ENCODE measurements at places on chromosomes 12 and 14.
A peak's percentile ranks its signal among the peaks of the same experiment; 100 is the strongest.

- no peak for DNase-seq
Observed at GRCh38 chr12:14984766-14985285, 12.0 kb downstream of the PDE6H start.

- no peak for DNase-seq
Observed at GRCh38 chr14:69106451-69106850, 46.5 kb downstream of the DCAF5 start.

GRCh38 chr14:56720703-56721460 is 89.4 kb downstream of the OTX2 start:
- no peak for DNase-seq

DNA sequence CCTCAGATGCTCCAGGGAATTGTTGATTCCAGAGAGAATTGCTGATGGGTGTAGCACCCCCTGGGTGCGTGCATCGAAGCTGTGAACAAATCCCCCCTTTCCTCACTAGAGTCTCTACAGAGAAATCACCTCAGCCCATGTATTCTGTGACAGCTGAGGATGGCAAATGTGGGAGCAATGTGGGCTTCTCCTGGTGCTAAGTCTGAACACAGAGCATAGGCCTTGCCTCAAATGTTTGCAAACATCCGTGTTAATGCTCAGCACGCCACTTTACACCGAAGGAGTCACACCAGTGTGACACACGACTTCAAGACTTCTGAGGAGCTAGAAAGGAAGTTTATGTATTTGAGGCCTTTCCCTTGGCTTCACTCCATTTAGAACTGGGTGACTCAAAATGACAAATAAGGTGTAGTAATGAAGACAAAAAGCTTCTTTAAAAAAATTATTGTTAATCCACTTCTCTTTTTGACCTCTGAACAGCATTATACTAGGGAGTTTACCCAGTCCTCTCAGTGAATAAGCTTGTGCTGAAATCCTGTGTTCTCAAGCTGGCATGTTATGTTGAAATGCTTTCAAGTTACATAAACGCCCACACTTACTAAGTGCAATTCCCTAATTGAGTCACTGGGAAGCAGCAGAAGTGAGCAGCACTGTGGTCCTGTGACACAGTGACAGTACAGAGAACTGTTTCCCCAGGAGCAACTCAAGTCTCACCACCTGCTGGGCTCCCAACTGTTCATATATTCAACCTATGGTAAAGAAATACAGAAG is 92.9 kb downstream of the FAR2 start:
- peak; percentile 96 for DNase-seq

DNA sequence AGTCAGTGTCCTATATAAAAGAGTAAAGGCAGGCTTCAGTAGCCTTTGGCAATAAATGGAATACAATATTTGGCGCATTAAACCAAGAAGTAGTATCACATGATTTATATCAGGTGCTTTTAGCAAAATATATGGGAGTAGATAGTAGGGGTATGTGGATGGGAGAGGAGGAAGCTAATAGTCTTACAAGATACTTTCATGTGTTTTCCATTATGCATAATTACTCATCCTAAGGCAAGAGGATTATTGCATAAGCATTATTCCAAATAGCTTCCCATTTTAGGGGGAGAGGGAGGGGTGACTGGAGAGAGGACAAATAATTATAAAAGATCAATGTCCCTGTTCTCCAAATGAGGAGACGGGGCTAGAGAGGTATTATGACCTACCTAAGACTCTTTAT is 104.3 kb downstream of the DUSP6 start:
- DNase-seq: peak; percentile 79

- no peak for DNase-seq
Observed at GRCh38 chr14:98028162-98028561, 1231.0 kb downstream of the VRK1 start.

GRCh38 chr12:75724928-75725312 is 213.5 kb upstream of the KRR1 start:
- peak; percentile 92 for DNase-seq

DNA sequence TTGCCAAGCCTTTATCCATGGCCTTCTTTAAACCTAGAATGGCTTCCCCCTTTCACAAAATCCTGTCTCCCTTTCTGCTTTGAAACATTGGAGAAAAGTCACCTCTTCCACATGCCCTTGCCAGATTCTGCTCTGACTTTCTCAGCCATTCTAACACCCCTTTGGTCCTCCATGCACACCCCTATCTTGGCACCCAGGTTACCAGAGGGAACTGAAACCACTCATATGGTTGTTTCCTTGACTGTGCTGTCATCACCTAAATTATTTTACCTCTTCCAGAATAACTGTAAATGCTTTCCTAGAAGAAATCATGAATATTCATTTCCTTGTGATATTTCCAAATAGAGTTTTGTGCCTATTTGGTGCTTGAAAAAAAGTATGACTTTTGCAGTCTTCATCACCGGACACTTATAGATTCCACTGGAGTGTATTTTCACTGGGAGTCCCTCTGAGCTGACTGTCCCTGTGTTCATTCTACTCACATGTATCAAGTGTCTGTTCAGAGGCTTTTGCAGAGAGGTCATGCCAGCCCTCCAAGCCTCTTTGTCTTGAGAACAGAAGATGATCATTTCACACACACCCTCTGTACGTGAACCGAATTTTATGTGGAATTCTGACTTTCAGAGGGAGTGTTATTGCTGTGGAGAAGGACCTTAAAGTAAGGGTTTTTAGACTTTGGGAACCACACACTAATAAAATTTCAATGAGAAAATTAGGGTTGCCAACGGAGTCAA is 74.1 kb downstream of the PLXNC1 start:
- no peak for DNase-seq

DNA sequence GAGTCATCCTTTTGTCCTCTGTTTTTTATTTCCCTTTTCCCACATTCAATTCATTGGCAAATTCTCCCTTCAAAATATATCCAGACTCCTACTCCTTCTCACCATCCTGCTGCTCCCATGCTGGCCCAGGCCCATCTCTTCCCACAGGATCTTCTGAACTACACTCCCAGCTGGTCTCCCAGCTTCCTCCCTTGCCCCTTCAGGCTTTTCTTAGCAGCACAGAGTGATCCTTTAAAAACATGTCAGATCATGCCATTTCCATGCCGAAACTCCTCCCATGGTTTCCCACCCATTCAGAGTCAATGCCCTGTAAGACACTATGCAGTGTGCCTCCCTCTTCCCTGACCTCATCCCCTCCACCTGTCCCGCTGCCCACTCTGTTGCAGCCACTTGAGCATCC is 2.4 kb upstream of the KRT84 start:
- DNase-seq: no peak

DNA sequence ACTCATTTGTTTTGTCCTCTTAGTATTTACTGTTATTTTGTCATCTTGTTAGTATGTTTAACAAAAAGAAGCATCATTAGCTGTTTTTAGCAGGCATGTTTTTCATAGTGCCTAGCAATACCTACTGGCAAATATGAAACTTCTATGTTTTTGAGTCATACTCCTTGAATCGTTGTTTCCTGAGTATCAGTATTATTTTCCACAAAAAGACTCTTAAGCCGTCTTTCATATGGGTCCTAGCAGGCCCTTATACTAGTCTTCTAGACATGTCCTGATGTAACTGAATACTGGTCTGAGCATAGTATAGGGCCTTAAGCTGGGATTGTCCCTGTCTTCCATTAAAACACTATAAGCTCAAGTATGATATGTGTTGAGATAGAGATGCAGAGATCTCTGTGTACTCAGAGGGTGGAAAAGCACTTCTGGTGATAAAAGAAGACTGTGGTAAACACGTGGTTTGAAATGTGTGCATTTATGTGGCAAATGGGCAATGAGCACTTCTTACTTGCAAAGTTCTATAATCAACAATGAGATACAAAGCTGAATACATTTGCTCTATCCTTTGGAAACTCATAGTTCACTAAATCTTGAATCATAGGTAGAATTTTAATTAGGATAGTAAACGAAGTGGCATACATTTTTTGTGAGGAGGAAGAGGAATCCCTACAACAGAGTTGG is 348.8 kb downstream of the PDZRN4 start:
- no peak for DNase-seq

- no peak for DNase-seq
Observed at GRCh38 chr12:94812345-94812744, 162.0 kb upstream of the TMCC3 start.

- no peak for DNase-seq
Observed at GRCh38 chr14:103164006-103164405, 40.7 kb downstream of the TNFAIP2 start.

- DNase-seq: peak; percentile 54
Observed at GRCh38 chr12:106982229-106982628, 4.7 kb downstream of the MTERF2 start.

GRCh38 chr14:53621921-53622320 is 334.7 kb downstream of the BMP4 start:
- DNase-seq: no peak

- DNase-seq: no peak
Observed at GRCh38 chr12:27840229-27840999, 60.4 kb upstream of the MANSC4 start.

DNA sequence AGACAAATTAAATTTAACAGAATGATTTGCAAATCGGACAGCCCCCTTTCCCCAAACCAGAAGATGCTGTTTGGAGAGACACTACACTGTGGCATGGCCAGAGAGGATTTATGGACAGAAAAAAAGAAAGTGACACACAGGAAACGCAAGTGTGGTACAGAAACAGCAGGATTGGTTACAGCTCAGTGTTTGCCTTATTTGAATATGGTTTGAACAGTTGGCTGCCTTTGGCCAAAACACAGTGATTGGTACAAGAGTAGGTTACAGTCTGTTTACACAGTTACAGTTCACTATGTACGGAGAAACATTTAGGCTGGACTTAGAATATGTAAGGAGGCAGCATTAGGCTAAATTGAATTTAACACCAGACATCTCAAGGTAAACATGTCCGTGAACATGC is 335.3 kb downstream of the NPAS3 start:
- DNase-seq: no peak

- DNase-seq: peak; percentile 85
Observed at GRCh38 chr12:112386726-112387125, 4.5 kb upstream of the HECTD4 start.

GRCh38 chr14:72614365-72614764 is 279.5 kb downstream of the DPF3 start:
- no peak for DNase-seq

DNA sequence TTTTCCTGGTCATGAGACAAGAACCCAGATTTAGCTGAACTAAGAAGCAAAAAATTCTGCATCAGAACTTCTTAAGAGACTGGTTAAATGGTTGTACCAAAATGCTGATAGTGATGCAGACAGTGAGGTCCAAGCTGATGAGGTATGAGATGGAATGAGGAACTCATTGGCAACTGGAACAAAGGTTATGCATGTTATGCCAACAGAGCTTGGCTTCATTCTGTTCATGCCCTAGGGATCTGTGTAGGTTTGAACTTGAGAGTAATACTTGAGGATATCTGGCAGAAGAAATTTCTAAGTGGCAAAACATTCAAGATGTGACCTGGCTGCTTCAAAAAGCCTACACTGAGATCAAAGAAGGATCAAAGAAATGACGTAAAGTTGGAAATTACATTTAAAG is 398.0 kb downstream of the FSCB start:
- no peak for DNase-seq

DNA sequence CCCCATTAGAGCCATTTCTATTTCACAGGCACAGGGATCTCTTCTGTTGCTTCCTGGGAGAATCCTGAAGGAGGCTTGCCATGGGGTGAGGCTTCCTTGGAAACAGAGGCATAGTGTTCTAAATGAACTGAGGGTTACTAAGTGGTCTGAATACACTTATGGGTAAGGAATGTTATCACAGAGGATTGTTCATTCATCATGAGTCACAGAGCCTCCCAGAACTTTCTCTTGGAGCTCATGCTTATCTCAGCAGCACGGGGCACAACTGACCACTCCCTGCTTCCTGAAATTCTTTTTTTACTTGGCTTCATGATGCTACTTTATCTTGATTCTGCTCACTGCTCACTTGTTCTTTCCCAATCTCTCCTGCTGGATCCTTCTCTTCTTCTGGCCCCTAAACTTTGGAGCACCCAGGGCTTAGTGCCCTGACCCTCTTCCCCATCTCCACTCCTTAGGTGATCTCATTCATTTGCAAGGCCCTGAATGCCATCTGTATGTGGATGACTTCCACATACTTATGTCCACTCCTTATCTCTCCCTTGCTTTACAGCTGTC is 57.9 kb downstream of the ANO6 start:
- DNase-seq: peak; percentile 96

DNA sequence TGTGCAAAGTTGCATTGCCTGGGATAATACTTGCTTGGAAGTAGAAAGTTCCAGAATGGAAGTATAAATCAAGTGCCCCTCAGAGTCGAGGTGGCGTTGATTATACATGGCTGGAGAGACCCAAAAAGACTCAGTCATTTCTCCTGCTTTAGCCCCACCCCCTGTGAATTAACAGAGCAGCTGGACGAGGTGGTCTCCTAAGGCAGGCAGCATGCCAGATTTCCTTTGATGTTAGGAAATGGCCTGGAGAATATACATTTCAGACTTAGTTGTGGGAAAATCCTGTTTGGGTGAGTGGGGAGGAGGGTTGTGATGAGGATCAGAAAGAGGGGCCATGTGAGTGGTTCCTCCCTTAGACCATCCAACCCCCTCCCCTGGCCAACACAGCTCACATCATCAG is 406.1 kb upstream of the TMPO start:
- DNase-seq: no peak

- peak; percentile 1 for DNase-seq
Observed at GRCh38 chr12:82082501-82082900, 275.7 kb downstream of the CCDC59 start.

DNA sequence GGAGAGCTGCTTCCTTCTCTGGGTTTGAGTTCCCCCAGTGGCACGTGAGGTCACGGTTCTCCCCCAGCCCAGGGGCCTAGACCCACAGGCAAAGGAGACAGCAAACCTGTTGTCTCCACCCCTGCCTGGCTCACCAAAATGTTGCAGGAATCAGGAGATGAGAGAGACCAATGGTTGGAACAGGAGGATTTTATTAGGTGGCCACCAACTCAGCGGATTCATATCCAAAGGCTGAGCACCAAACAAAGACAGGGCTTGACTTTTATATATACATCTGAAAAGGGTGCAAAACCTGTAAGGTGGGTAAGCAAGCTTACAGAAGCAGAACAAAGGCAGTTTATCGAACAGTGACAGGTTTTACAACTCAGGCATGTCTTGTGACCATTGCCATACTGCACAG is 9.2 kb upstream of the ADAM21 start:
- DNase-seq: no peak

- DNase-seq: no peak
Observed at GRCh38 chr12:79375050-79375449, 315.7 kb downstream of the PAWR start.

DNA sequence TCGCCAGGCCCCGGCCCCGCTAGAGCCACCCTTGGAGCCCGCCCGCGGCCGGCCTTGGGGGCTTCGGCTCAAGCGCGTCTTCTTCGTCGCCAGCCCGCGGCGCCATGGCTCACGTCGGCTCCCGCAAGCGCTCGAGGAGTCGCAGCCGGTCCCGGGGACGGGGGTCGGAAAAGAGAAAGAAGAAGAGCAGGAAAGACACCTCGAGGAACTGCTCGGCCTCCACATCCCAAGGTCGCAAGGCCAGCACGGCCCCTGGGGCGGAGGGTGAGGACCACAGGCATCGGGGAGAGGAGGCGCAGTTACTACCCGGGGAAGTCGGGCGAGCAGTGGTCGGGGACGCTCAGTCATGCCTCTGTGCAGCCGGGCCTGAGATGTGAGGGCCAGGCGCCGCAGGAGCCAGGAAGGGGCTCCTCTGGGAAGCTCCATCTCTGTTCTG is 573 bp downstream of the ARL6IP4 start:
- DNase-seq: no peak

Measured in fibroblast of mammary gland (primary cell).